Right lung (tissue), 10 donors: ENCODE measurements at places on chromosomes 3 and 15. TPM values are rescaled to one million over a fixed set of nuclear protein-coding genes. Genes with fewer than 3 reads are reported as not detected.

DNA sequence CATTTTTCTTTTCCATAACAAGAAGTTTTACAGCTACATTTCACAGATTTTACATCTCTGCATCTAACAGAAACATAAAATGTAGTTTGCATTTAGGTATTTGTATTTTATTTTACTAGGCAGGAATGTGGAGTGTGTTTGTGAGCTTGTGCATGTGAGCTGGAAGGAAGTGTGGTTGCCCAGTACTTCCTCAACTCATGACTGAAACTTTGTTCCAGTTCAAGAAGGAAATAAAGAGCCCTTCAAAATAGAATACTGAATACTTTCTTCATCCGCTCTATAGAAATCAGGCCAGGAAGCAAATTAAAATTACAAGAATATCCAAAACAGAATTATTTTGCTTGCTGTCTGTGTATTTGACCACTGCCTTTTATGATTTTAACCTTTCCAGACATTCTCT is 81.3 kb downstream of the CHL1 start:
- DNase-seq, result no peak

DNA sequence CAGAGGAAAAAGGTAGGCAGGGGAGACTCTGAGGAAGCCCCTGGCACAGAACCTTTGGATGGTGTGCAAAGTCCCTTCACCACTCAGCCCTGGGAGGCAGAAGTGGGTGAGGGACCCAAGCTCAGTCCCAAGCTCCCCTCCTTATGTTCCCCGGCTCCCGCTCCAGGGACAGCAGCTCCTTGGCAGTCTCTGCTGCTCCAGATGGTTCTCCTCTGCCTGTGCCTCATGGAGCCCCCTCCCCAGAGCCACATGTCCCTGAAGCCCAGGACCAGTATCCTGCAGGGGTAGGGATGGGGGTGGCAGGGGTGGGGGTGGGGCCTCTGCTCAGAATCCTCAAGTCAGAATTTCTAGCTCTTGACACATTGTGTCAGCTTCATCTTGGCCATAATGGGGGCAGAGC is 8.0 kb upstream of the CAMKV start:
- DNase-seq, result no peak

DNA sequence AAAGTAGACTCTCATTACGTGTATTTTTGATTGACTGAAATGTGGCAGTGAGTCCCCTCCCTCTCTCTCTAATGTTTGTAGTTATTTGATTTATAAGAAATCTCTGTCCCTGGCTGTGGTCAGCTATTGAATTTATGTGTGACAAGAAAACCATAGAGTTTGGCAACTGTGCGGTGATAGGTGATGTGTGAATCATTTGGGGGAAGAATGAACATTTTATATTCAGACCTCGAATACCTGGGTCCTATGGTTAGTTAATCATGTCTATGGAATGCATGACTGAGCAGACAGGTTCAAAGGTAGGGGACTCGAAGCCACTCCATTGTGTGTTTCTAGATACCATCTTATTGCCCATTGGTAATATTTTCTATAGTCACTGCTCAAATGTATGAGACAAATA is 712.1 kb downstream of the MECOM start:
- DNase-seq, result no peak

Gene STRIT1
- polyA plus RNA-seq, result 0.30 TPM
